NCI-H2081 (cell line): ENCODE measurements at places on chromosomes 1 and 21.

- peak; percentile 17 for DNase-seq
Observed at GRCh38 chr1:160777486-160778089, 18.4 kb upstream of the LY9 start.

DNA sequence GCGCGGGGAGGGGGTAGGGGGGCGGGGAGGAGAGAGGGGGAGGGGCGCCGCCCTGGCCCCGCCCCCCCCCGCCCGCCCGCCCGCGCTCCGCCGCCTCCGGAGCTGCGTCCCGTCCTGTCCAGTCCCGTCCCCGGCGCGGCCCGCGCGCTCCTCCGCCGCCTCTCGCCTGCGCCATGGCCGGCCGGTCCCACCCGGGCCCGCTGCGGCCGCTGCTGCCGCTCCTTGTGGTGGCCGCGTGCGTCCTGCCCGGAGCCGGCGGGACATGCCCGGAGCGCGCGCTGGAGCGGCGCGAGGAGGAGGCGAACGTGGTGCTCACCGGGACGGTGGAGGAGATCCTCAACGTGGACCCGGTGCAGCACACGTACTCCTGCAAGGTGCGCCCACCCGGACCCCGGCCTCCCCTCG, at the start of gene AGRN:
Gene AGRN, plus strand, starts transcription at position 121 of the 405 bp plus-strand sequence. Its CDS starts 53 bp downstream, at position 174.
- DNase-seq, result no peak

GRCh38 chr1:27005166-27005530, 7.5 kb downstream of the TENT5B start:
- no peak for DNase-seq

- DNase-seq, result no peak
Observed at GRCh38 chr1:29278124-29278523, 41.8 kb downstream of the PTPRU start.

DNA sequence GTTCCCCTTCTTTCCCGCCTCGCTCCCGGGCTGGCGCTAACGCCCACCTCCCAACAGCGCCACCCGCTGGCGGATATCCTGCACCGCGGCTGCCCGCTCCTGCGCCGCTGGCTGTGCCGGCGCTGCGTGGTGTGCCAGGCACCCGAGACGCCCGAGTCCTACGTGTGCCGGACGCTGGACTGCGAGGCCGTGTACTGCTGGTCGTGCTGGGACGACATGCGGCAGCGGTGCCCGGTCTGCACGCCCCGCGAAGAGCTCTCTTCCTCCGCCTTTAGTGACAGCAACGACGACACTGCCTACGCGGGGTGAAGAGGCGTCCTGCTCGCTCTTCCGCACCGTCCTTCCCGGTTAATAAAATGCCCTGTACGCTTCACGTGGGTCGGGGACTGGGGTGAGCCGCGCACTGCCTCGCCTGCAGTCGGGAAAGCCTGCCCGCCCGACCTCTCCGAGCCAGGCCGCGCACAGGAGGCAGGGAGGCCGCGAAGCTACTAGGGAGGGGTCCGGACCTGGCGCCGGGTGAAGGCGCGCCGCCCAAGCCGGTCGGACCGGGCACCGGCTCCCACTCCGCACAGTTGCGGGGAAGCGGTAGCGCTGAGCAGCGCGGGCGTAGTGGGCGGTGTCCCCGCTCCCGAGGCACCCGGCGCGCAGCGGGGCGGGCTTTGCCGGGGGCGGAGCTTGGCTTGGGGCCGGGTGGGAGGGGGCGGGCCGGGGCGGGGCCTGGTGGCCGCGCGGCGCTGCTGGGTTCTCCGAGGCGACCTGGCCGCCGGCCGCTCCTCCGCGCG, at the start of gene ADAM15:
Gene ADAM15, plus strand, starts transcription at position 757 of the 782 bp plus-strand sequence. CDS start 71 bp downstream, outside the sequence.
- DNase-seq, result peak; percentile 75

- peak; percentile 16 for DNase-seq
Observed at GRCh38 chr1:204493145-204493983, 1.2 kb downstream of the PIK3C2B start.

GRCh38 chr1:204494281-204495077, at the start of gene PIK3C2B:
TSS of gene PIK3C2B (minus strand) at chr1:204494805. CDS start at chr1:204469802, 25,003 bp downstream.
- DNase-seq, result peak; percentile 80

- no peak for DNase-seq
Observed at GRCh38 chr21:38506661-38507281, 8.5 kb upstream of the ERG start.

GRCh38 chr1:162765788-162766187, 24.7 kb upstream of the HSD17B7 start:
- no peak for DNase-seq

DNA sequence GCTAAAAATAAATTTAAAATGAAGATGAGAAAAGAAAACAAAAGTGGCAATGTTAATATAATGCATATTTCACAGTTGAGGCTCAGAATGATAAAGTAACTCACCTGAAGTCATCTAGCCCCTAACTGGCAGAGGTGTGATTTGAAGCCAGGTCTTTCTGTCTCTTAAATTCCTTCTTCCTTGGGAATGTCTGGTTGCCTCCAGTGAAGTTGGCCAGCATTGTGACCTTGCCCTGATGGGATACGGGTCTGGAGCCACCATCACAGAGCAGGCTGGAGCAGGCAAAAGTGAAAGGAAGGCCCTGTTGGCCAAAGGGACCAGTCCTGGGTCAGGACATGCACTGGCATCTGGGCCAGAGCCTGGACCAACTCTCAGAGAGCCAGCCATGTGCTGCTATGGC, 111.7 kb downstream of the EPHB2 start:
- DNase-seq, result no peak

DNA sequence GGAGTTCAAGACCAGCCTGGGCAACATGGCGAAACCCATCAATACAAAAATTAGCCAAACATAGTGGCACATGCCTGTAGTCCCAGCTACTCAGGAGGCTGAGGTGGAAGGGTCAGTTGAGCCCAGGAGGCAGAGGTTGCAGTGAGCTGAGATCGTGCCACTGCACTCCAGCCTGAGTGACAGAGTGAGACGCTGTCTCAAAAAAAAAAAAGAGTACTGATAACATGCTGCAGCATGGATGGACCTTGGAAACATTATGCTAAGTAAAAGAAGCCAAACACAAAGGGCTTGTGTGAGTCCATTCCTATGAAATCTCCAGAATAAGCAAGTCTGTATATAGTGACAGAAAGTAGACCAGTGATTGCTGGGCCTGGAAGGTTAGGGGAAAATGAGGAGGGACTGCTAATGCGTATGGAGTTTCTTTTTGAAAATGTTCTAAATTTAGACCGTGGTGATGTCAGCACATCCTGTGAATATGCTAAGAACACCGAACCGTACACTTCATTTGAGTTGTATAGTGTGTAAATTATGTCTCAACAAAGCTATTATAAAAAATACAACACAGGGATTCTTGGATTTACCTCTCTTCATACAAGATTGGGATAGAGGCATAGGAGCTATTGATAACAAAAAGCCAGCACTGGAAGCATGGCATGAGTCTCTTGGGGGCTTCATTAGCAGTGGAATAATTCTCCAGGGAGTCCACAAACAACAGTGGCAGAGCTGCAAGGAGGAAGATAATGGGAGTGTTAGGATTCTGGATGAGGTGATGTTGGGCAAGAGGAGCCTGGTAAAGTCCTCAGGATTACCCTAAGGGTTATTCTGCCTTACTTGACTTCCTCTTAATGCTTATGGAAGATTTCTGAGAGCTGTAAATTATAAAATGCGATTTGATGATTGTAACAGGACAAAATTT, 73.5 kb downstream of the TTC3 start:
- no peak for DNase-seq

DNA sequence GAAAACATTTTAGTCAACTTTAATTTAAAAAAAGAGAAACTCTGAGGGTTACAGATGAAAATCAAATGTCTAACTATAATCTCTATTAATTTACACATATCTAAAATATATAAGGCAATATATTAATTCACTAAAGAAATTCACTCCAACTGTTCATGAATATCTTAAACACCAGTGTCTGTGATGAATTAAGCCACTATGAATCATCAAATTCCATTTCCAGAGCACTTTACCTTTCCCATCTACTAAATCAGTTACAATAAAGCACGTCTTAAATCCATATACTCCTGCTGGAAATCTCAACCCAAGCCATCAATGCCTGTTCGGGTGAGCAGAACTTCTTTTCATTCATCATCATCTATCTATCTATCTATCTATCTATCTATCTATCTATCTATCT, 4.3 kb downstream of the TAF5L start:
- no peak for DNase-seq

DNA sequence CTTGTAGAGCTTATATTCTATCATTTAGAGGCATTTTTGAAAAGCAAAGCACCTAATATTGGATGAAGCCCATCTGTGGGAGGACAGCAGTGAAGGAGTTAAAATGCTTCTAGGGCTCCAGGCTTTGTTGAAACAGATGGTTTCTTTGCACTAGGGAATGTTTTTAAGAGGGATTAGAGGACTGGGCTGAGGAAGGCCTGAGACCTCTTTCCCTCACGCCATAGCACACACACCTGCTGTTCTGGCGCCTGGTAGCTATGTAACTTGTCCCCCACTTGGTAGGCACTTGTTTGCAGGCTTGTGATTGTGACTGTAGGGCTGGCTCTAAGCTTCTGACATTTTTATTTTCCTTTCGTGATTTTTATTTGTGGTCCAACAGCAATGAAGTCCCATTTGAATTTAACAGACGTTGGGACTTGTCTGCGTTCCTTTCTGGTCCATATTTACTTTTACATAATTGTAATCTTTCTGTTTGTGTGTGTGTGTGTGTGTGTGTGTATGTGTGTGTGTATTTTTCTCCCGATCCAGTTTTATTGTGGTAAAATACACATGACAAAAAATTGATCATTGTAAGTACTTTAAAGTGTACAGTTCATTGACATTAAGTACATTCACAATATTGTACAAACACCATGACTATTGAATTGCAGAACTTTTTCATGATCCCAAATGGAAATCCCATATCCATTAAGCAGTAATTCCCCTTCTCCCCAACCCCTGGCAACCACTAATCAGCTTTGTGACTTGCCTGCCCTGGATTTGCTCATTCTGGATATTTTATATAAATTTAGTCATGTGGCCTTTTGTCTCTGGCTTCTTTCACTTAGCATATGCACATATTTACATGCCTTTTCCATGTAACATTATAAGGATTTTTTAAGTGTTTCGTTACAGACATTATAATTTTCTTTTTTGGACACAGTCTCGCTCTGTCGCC, 33.5 kb upstream of the MACF1 start:
- DNase-seq, result peak; percentile 6

GRCh38 chr1:42968654-42969053, 10.0 kb upstream of the SLC2A1 start:
- no peak for DNase-seq

DNA sequence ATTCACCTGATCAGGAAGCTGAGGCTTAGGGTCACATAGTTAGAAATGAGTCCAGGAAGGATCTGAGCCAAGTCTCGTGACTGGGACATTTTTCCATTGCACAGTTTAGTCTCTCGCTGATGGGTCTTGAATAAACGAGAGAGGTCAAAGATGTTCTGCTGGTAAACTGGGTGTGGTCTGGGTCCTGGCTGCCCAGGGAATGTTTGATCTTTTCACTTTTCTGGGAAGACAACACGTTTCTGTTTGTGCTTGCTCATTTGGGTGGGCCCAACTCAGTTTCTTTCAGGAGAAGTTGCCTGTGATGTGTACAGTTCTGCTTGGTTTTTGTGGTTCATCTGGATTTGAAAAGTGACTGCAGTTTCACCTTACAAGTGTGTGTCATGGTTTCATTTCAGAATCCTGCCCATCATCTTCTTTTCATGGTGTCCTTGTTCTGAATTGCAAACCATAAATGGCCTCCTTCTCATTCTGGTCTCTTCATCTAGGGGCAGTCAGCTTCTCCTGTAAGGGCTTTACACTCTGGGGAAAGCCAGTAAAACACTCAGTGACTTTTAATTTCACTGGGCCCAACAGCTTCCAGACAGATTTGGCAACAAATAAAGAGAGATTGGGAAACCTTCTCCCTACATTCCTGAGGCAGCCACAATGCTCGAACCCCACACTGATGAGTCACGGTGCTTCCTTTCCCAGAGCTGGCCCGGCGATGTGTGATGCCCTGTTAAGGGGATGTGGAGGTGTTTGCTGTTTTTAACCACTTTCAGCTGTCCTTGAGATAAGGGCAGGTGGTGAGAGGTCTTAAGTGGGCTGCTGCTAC, 7.2 kb upstream of the TACSTD2 start:
- no peak for DNase-seq

DNA sequence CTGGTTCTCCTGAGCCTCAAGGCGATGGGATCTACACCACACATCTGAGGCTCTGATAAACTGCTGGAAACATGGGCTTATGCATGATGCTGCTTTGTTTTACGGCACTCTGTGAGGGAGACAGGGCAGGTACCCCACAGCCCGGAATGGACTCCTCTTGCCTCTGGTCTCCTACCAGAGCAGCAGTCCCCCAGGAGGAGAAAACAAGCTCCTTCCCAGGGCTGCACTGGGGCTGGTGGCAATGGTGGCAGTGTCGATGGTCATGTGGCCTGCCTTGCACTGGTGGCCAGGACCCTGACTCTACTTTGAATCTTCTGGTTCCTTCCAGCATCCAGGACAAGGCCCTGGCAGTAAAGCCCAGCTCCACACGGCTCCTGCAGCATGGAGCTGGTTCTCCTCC, 79.4 kb downstream of the TOMM20 start:
- no peak for DNase-seq

DNA sequence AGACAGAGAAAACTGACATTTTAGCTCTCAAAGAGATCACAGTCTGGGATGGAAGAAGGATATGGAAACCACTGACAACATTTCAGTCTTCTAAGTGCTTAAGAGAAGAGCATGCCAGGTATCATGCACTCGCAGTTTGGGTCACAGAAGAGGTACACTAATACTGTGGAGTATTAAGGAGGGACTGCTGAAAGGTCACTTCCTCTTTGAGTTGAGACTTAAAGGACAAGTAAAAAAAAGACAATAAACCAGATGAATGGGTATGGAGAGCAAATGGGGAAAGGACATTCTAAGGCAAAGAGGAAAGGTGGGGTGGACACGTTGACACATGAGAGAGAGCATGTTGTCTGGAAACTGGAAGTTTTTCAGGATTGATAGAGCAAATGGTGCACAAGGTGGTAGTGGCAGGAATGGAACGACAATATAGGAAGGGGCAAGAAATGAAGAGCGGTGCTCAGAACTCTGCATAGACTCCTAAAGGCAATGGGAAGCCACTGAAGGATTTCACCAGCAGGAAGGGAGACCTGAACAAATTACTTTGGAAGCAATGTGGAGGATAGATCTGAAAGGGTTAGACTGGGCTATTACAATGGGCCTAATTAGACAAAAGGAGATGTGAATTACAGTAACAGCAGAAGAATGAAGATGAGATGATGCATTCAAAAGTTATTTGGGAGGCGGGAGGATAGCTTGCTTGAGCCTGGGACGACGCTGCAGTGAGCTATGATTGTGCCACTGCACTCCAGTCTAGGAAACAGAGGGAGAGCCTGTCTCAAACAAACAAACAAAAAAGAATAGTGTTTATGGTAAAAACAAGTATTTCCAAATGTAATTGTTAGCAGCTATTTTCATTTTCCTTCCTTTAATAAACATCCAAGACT, 11.1 kb downstream of the DIPK1A start:
- DNase-seq, result no peak

DNA sequence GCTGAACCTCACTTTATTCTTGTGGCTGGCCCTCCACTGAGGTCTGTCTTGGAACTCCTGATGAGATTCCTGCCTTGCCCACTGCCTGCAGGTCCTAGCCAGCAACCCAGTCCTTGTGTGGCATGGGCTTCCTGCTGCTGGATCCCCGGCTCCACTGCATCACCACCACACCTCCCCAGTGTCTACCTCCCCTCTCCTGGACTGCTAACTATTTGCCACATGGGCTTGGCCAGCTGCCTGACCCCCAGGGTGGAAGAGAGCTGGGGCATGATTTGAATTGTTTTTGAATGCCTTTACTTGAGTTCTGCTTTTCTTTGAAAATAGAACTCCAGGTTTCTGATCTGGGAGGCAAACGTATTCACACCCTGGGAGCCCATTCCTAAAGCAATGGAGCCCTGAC, 41.2 kb downstream of the SPAG17 start:
- DNase-seq, result no peak

- no peak for DNase-seq
Observed at GRCh38 chr21:34887105-34887442, 162.0 kb downstream of the RUNX1 start.
